ENCODE measurements at places on chromosomes 13 and 19.
A peak's percentile ranks its signal among the peaks of the same experiment; 100 is the strongest.

- no peak for DNase-seq
These were observed 1.7 kb upstream of the NCLN start for GRCh38 chr19:3183721-3184641.

DNA sequence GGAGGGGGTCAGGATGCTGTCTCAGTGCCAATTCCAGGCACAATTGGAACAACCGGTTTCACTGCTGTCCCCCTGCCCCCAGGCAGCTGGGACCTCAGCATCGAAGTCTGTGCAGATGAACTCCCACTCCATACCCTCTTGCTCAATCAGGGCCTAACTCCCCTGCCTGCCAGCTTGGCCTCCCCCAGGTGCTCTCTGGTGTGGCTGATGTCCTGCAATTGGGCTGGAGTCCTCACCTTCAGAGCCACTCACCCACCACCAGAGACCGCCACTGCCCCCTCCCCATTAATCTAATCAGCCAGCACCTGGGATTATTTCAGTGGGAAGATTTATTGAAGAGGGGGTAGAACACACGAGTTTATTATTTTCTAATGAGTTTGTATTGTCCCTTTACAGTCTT is 118.8 kb downstream of the MIPEP start:
- no peak for DNase-seq

GRCh38 chr19:391207-391557 is 17.8 kb downstream of the C2CD4C start:
- DNase-seq = no peak

- no peak for DNase-seq
These were observed 144.4 kb downstream of the LIG4 start for GRCh38 chr13:108070925-108071324.

GRCh38 chr13:62510906-62511655 is 1095.4 kb upstream of the PCDH20 start:
- no peak for DNase-seq

DNA sequence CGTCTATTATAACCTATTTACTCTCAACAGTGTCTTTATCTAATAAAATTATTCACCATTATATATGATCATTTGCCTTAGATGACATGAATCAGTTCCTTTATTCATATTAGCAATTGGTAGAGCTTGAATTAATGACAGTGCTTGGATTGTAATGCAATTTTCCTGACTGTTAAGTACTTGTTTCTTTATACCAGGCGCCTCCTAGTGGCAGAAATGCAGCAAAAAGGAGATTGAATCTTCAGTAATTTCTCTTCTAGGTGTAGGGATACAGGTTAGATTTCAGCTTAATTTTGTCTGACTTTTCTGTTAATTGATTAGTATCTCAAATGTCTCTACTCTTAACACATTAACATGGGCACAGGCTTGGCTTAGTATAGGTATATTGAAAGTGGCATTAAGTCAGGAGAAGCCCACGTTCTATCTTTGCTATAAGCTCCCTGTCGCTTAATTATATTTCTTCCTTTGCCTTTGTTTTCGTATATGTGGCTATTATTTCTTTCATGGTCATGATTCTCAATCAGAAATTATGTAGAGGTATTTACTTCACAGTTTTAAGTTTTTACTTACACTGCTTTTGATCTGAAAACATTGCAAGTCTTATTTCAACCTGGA is 9.1 kb upstream of the LHFPL6 start:
- peak; percentile 62 for DNase-seq

GRCh38 chr13:20489185-20489820 is 36.4 kb downstream of the CRYL1 start:
- DNase-seq = no peak

DNA sequence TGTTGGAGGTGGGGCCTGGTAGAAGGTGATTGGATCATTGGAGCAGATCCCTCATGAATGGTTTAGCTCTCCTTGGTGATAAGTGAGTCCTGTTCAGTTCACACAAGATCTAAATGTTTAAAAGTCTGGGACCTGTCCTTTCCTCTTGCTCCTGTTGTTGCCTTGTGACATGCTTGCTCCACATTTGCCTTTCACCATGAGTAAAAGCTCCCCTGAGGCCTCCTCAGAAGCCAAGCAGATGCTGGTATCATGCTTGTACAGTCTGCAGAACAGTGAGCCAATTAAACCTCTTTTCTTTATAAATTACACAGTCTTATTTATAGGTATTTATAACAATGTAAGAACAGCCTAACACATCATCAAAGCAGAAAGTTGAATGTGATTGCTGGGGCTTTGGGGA is 24.2 kb upstream of the RFC3 start:
- no peak for DNase-seq

- DNase-seq = no peak
These were observed 122.8 kb downstream of the CRYL1 start for GRCh38 chr13:20402881-20403280.

GRCh38 chr13:38570706-38571105 is 116.2 kb upstream of the FREM2 start:
- DNase-seq = no peak

- no peak for DNase-seq
These were observed 22.6 kb downstream of the THSD1 start for GRCh38 chr13:52383366-52383765.

- DNase-seq = no peak
These were observed 310.3 kb downstream of the KLF5 start for GRCh38 chr13:73369095-73369494.

- no peak for DNase-seq
These were observed 187.4 kb downstream of the NBEA start for GRCh38 chr13:35129500-35129899.

GRCh38 chr19:40217027-40217810 is 965 bp downstream of the TTC9B start:
- no peak for DNase-seq

DNA sequence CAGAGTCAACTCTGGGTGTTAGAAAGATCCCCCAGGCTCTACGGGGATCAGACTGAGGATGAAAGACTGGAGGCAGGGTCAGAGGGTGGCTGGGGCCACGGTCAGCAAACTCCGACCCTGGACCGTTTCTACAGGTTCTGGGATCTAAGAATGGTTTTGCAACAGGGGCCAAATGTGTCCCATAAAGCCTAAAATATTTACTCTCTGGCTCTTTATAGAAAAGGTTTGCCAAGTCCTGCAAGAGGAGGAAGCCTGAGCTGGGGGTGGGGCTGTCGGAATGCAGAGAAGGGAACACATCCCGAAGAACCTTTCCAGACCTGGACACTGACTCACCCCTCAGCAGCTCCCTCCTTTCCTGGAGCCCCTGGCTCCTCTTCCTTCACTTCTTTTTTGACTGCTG is 20.7 kb downstream of the LIG1 start:
- no peak for DNase-seq

- no peak for DNase-seq
These were observed 26.8 kb upstream of the GPC6 start for GRCh38 chr13:93199856-93200255.

GRCh38 chr13:112844411-112844810 is 124.6 kb upstream of the MCF2L start:
- DNase-seq = no peak

DNA sequence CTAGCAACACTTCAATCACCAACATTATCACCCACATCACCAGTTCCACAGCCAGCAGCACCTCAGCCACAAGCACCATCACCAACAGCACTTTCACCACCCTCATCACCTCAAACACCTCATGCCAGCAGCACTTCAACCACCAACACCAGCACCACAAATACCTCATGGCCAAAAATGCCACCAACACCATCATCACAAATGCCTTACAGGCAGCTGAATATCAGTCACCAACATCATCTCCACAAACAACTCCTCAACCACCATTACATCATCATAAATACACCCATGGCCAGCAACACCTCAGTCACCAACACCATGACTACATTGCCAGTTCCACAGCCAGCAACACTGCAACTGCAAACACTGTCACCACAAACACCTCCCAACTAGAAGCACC is 10.4 kb downstream of the FCER2 start:
- no peak for DNase-seq

- DNase-seq = no peak
These were observed 10.7 kb downstream of the LMTK3 start for GRCh38 chr19:48500830-48501493.

GRCh38 chr13:44575741-44576350 is at the start of gene TSC22D1:
TSS of gene TSC22D1 (minus strand) at chr13:44576330. CDS start at chr13:44576074, 256 bp downstream.
- no peak for DNase-seq

GRCh38 chr13:87089391-87089790 is 581.8 kb upstream of the SLITRK5 start:
- DNase-seq = peak; percentile 40

DNA sequence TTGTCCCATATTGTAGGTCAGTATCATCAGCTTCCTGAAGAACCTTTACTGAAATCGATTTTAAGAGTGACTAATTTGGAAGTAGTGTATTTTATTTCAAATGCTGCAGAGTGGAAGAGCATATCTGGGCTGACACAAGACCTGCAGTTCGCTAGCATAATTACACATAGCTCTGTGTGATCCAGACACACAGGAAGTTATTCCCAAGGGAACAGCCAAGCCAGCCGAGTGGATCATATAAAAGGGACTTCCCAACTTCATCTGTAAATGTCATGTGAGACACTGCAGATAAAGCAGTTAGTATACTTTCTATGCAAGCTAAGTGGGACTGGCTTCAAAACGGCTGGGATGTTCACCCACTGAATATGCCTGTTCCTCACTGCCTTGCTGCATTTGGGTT is 760.4 kb downstream of the SLITRK1 start:
- no peak for DNase-seq

GRCh38 chr13:101150998-101151397 is 265.3 kb downstream of the NALCN start:
- DNase-seq = no peak

- DNase-seq = no peak
These were observed 110.3 kb upstream of the ABCC4 start for GRCh38 chr13:95411428-95412040.

DNA sequence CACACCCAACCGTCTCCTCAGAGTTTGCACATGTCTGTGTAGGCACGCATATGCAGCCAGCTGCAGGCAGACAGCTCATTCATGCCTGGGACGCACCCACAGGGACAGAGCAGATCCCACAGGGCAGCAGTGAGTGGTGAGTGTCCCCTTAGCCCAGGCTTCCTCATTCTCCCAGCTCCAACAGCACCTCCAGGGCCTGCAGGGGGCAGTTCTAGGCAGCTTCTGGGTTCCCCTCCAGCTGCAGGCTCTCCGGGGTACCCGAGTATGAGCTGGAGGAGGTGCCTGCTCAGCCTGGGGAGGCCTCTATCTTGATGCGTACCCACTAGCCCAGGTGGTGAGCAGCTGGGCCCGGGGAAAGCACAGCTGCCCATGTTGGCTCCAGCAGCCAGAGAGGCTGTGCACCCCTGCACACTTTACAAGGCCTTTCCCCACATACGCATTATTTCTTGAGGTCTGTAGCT is 1.3 kb upstream of the SHANK1 start:
- no peak for DNase-seq

GRCh38 chr19:16188521-16188920 is 3.3 kb downstream of the FAM32A start:
- no peak for DNase-seq

GRCh38 chr19:53853707-53854106 is 14.0 kb upstream of the MYADM start:
- no peak for DNase-seq
